ENCODE measurements at places on chromosomes 2 and 18.

DNA sequence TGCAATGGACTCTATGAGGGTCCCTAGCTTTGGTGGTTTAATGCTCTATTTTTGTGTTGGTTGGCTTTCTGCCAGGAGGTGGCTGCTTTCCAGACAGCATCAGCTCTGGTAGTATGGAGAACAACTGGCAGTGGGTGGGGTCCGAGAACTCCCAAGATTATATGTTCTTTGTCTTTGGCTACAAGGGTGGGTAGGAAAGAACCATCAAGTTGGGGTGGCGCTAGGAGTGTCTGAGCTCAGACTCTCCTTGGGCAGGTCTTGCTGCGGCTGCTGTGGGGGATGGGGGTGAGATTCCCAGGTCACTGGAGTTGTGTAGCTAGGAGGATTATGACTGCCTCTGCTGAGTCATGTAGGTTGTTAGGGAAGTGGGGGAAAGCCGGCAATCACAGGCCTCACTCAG lies 976.1 kb upstream of the GYPC start:
- no peak for DNase-seq

DNA sequence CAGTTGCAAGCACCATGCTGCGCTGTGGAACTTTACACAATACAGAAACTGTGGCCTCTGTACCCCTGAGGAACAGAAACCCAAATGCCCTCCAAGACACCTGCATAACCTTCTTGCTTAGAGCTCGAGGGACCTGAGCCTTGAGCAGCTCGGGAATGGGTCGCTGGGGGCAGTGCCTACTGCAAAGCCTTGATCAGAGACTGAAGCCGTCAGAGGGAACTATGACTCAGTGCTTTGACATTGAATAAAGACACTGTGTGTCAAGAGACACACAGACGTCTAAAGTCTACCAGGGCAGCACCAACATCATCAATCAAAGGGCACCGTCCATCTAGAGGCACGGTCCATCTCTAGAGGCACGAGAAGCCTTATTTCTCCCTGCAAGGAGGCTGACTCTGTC lies 30.6 kb downstream of the GPR45 start:
- no peak for DNase-seq

GRCh38 chr2:208466151-208466919 lies 59.7 kb downstream of the PTH2R start:
- peak; percentile 4 for DNase-seq

DNA sequence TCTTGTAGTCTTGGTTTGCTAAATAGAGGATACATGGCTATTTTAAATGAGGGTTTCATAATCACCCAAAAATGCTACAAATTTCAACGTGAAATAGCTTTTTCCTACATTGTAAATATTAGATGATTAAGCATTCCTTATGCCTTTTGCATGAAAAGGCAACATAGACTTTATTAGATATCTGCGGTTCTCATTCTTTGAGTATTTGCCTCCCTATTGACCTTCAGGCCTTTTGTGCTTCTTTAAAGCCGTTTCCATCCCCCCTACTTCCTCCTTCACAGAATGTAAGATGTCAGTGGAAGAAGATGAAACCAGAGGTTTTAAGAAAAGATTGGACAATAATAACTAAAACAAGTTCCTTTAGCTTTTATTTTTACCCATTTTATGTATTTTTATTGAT lies 144.1 kb downstream of the UBE2E3 start:
- DNase-seq = peak; percentile 65

GRCh38 chr2:8152392-8153257 lies 529.2 kb upstream of the ID2 start:
- DNase-seq = no peak

GRCh38 chr2:202203348-202203747 lies 35.0 kb downstream of the SUMO1 start:
- no peak for DNase-seq

DNA sequence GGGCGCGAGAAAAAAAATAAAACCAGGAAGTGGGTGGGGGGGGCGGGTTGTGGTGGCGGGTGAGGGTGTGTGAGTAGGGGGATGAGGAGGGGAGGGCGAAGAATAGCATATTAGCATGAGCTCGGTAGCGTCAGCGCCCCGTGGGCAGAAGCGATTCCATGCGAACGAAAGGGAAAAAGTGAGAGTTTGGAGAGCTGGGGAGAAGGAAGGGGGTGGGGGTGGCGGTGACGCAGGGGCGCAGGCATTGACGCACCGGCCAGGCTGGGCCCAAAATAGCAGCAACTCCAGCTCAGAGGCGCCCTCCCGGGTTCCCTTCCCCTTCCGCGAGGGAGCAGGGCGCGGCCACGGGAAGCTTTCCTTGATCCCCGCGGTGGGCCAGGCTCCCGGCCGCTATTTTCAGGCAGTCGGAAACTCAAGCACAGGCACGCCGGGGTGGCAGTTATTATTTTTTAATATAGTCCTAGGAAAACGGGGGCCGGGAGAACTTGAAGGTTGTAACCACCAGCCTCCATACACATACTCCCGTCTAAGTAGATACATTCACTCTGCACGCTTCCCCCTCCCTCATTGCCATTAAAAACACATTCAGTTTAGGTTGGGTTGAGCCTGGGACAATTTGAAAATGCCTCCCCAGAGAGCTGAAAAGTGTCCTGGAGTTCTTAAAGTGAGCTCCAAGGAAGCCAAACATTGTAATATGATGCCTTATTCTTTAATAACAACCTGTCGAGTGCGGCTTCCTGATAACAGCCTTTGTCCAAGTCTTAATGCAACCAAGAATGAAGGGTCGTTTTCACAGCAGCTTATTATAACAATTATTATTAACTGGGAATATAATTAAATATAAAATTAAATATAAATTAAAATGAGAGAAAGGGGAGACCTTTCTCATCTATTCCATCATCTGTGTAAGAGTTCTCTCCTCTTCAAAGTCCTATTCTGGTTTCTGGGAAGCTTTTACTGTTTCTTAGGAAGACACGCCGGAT lies 2.3 kb upstream of the NR4A2 start:
- peak; percentile 90 for DNase-seq

DNA sequence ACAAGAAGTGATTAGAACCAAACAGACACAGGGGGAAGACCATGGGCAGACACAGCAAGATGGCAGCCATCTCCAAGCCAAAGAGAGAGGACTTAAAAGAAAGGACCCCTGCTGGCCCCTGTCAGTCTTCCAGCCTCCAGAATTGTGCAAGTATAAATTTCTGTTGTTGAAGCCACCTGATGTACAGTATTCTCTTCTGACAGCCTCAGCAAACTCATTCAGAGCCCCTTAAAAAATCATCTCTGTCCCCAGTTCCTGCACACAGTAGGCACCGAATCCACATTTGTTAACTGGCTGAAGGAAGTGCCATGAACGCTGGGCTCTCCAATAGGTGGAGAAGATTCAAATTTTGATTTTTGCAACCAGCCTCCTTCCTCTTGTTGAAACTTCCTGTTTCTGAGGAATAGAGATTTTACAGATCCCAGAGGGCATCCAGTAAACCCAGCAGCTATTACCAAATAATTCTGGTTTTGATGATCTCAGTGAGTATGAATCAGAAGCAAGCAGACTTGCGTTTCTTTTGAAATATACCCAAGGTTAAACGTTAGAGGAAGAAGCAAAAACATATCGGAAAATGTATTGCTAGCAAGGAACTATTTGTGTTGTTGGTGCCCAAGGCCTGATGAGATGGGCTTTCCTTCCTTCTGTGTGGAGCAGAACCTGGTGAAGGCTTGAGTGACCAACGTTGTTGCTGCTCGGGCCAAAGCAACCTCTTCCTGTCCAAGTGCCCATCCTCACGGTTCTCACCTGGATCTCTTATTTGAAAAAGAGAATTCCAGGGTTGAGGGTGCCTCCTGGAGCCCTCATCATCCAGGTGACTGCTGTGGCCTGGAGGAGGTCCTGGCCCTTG lies 47.7 kb upstream of the PLB1 start:
- peak; percentile 82 for DNase-seq

- no peak for DNase-seq
Measured at GRCh38 chr18:11336241-11336640, 186.9 kb upstream of the PIEZO2 start.

DNA sequence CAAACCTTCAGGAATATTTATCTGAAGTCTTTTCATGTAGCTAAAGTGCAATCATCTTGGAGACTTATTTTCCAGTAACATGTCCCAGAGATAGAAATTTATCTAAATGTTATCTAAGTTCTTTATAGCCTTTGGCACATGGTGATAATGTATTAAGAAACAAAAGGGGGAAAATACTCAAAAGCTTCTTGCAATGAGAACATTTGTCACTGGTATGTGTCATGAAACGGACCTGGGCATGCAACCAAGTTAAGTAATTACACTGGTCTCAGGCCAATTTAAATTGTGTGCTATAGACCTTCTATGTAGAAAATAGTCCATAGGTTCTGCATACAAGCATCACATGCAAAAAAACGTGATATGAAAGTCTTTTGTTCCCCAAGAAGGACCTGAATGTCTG lies 136.2 kb downstream of the SLC8A1 start:
- peak; percentile 85 for DNase-seq

DNA sequence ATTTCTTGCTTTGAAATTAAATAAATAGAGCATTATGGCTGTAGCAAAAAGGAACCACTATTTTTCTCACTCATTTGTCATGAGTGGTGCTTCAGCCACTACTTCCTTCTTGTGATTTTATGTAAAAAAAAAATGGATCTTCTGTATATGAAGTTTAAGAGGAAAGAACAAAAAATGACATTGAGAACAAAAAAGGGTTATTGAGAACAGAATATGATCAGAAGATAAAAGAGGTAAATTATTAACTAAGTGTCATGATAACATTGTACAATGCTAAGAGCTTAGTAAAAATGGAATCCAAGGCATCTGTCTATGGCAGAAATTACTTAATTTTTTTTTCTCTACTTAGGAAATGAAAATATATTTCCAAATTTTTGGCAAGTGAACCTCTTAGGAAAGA lies 103.5 kb downstream of the PKP4 start:
- no peak for DNase-seq

GRCh38 chr2:27925766-27926472 lies 35.4 kb downstream of the BABAM2 start:
- no peak for DNase-seq

All from fibroblast of skin of back (primary cell).